NCI-H2107 (cell line): ENCODE measurements at places on chromosomes 16 and 17.

DNA sequence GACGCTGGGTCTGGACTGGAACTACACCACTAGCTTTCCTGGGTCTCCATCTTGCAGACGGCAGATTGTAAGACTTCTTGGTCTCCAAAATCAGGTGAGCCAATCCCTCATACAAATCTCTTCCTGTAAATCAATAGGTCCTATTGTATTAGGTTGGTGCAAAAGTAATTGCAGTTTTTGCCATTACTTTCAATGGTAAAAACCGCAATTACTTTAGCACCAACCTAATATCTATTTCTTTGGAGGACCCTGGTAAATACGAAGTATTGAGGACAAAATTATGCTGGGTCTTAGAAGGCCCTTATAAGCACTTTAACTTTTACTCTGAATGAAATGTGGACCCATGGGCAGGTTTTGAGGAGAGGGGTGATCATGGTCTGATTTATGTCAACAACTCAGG, 330.6 kb upstream of the C16orf82 start:
- DNase-seq = no peak

- DNase-seq = no peak
Measured at GRCh38 chr16:83586461-83587200, 221.1 kb upstream of the HSBP1 start.

GRCh38 chr16:57510016-57510871, 24.0 kb upstream of the DOK4 start:
- no peak for DNase-seq

- no peak for DNase-seq
Measured at GRCh38 chr17:194828-195602, 13.6 kb upstream of the DOC2B start.

GRCh38 chr17:21029036-21029435, 13.8 kb downstream of the USP22 start:
- no peak for DNase-seq

- DNase-seq = no peak
Measured at GRCh38 chr16:19861811-19862327, 22.8 kb downstream of the GPRC5B start.

- no peak for DNase-seq
Measured at GRCh38 chr17:284676-285355, 67.8 kb downstream of the RPH3AL start.

DNA sequence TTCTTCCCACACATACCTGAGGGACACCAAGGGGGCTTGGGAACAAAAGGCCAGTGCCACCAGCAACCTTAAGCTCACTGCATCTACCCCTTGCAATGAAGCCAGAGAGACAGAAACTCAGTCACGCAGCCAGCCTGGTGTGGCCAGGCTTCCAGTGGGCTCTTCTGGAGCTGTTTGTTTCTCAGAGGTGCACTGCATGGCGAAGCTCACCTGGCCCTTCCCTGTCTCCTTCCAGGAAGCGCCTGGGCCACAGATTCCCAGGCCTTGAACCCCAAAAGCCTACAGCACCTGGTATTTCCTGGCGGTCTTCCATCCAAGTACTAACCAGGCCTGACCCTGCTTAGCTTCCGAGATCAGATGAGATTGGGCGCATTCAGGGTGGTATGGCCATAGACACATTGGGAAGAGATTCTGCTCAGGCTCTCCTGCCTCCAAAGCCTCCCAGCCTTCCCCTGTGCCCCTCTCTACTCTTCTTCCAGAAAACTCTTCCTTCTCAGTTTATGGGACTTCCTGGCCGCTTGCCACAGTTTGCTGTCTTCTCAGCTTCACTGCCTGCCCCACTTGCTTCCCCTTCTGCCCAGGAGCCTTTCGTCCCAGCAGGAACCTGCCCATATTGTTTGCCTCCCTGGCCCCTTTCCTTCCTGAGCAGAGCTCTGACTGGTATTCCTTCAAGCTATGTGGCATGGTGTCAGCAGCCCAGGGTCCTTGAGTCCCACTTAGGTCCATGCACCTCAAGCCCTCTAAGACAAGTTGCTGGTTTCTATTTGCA, 1.6 kb downstream of the CISD3 start:
- DNase-seq = no peak

DNA sequence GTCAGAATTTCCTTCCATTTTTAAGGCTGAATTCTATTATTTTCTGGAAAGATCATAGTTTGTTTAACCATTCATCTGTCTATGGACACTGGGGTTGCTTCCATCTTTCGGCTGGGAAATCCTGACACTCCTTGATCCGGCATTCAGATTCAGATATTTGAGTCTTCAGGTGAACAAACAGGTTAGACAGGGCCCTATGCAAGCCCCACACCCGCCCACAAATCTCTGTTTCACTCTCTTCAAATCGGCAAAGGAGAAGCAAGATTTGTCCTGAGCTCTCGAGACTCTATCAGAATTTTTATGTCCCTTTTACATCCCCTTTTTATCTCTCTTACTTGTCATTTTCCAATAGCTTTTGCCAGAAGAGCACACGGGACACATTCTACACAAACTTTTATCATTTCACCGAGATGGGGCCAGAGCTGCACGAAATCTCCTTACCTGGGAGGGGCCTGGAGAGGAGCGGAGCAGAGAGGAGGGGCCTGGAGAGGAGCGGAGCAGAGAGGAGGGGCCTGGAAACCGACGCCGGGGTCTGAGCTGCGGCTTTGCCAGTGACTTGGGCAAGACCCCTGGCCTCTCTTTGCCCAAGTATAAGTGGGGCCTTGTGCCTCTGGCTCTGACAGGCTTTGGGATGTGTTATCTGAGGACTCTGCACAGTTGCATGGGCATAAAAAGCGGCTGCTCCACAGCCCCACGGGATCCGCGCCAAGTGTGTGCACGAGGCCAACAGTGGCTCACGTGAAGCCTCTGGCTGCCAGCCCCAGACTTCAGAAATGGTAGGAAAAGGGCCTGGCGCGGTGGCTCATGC, 54.3 kb upstream of the RBFOX3 start:
- peak; percentile 24 for DNase-seq

- DNase-seq = no peak
Measured at GRCh38 chr17:11692688-11693087, 94.4 kb downstream of the DNAH9 start.

GRCh38 chr17:58328195-58329034, at the start of gene TSPOAP1:
TSPOAP1 (minus strand) TSS chr17:58328795; CDS start chr17:58327920, 875 bp downstream.
- no peak for DNase-seq

DNA sequence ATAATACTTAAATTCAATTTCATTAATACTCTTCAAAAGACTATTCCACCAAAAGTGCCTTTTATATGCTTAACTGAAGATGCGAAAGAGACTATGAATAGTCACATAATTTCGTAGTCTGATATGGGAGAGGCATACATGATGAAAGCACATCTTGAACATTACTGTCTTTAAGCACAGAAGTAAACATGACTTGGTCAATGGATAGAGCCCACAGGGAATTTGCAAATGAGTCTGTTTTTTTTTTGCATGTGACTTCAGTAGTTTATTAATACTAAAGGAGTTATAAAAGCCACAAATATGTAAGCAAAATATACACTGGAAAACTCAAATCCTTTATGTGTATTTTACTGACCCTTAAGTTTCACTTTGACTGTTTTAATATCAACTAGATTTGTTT, 15.9 kb downstream of the ADPRM start:
- DNase-seq = no peak

- DNase-seq = no peak
Measured at GRCh38 chr16:17439580-17439979, 31.2 kb downstream of the XYLT1 start.

DNA sequence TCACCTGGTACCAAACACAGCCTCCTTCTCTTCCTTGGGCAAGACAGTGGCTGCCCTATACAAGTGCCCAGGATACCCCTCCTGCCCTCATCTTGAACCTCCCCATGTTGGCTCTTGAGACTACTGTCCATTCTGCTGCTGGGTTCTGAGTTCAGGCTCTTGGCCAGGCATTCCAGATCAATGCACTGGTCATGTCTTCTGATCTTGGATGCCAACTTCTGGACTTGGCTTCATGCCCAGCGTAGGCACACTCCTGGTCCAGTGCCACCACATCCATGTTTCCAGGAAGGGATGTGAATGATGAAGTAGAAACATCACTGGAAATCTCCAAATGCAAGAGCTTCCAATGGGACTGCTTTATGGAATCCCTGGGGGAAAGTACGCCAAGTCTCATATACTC, 51.5 kb downstream of the DYNLRB2 start:
- DNase-seq = no peak

- no peak for DNase-seq
Measured at GRCh38 chr16:50616386-50616785, 64.7 kb downstream of the SNX20 start.

GRCh38 chr16:83901101-83901500, 2.2 kb downstream of the MLYCD start:
- no peak for DNase-seq

DNA sequence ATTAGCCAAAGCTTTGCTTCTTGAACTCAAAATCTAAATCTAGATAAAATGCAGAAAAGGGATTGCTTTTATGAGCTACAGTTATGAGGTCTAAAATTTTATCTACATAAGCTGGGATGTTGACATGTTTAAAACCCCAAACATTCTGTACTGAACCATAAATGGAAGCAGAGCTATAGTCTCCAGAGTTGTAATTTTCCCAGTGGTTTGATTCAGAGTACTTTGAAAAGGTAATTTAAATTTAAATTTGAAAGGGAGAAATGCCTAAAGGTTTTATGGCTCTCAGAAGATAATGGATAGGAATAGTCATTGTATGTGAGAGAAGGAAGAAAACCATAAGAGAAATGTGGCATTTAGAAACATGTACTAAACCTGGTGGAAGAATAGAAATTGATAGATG, 163.2 kb downstream of the PPM1E start:
- no peak for DNase-seq

DNA sequence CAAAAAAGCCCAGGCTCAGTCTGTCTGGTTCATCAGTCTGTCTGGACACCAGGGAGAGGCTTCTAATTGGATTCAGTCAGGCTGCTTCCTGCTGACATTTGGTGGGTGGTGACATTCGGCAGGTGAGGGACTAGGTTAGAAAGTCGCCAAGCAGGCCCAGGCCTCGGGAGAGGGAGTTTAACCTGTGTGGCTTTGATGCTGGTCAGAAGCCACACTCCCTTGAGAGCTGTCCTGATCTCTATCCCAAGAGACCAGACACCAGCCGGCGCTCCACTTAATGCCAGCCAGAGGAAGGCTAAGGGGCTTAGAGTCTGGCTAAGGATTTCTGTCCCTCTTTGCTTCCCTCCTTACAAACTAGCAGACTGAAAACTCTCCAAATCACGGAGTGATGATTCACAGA, 135.0 kb downstream of the GSG1L start:
- no peak for DNase-seq

- no peak for DNase-seq
Measured at GRCh38 chr17:55690105-55690508, 32.6 kb downstream of the TMEM100 start.

GRCh38 chr17:41185001-41185400, 290 bp upstream of the KRTAP4-1 start:
- DNase-seq = no peak

DNA sequence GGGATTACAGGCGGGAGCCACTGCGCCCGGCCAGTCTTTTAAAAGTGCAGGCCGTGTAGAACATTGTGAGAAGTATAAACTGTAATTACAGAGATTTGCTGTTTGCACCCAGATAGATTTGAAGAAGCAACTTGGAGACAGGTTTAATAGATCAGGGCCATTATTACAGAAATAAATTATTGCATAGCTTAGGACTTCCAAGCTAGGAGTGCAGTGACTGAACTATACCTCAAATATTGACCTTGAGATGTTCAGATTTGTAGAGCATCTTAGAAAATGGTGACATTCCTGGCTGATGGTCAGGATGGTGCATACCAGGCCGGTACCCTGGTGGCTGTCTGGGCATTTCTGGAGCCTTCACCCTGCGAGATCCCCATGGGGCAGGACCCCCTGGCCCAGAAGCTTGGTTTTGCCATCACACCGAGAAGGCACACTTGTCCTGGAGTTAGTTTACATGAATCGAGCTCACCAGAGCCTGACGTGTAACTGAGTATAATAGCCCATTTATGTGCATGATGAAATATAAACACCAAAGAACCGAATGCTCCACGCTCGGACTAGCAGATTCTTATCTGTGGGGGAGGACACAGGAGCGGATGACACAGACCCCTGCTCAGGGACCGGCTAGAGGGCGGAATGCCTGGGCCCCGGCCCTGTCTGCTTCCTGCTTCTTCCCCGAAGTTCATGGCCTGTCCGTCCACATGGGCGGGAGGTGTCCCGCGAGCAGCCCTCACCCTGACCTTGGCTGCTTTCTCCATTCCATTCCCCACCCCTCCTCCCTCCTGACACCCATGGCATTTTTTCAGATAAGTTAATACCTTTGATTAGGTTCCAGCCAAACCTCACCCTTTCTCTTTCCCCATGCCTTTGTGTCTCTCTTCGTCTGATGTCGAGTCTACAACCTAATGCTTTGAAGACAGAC, 32.1 kb downstream of the CCDC40 start:
- DNase-seq = no peak
